ENCODE measurements at places on chromosomes 12 and 14.

DNA sequence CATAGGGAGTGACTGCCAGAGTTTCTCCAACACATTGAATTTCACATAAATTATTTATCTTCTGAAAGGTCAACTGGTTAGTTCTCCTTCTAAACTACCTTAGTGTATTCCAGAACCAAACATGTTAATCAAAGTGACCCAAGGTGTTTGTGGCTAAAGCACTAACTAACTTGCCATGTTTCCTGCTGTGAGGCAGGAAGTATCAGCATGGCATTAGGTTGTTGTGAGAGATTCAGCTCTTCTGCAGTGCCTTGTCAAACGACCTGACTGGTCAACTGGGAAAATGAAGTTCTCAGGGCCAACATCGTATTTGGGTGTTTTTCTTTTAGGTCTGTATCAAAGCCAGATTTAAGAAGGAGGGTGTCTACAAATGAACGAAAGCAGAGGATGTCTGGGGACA, 448.1 kb downstream of the APAF1 start:
- no peak for DNase-seq

DNA sequence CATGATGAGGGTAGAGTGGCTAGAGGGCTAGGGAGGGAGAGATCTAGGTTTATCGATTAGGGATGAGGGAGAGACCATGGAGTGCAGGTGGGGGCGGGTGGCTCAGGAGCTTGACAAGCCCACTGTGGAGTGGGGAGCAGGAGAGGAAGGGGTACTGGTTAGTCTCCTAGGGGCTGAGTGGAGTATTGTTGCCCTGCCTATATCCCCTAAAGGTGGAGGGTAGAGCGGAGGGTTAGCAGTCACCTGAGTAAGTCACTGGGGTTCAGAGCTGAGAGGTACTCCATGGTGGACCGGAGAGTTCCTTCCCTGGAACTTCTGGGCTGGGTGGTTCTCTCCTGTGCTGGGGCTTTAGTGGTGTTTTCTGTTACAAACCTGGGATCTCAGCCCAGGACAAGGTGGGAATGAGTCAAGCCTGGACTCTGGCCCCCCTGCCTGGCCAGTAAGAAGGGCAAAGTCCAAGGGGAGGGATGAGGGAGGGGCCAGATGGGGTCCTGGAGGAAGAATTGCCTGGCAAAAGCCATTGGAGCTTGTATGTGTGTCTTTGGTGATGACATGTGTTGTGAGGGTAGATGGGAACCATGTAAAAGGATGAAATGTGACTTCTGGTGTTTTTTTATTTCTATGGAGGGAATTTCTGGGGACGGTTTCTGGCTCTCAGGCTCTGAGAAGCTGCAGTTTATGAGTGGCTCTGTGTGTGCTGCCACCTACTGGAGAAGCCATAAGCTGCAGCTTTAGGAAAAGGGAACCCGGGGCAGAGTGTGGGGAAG, at the start of gene CIDEB:
Gene CIDEB, minus strand, starts transcription at position 403 of the 767 bp plus-strand sequence. Its CDS starts 119 bp downstream, at position 284.
- peak; percentile 54 for DNase-seq

GRCh38 chr12:26109343-26109881, 15.4 kb downstream of the BHLHE41 start:
- no peak for DNase-seq

DNA sequence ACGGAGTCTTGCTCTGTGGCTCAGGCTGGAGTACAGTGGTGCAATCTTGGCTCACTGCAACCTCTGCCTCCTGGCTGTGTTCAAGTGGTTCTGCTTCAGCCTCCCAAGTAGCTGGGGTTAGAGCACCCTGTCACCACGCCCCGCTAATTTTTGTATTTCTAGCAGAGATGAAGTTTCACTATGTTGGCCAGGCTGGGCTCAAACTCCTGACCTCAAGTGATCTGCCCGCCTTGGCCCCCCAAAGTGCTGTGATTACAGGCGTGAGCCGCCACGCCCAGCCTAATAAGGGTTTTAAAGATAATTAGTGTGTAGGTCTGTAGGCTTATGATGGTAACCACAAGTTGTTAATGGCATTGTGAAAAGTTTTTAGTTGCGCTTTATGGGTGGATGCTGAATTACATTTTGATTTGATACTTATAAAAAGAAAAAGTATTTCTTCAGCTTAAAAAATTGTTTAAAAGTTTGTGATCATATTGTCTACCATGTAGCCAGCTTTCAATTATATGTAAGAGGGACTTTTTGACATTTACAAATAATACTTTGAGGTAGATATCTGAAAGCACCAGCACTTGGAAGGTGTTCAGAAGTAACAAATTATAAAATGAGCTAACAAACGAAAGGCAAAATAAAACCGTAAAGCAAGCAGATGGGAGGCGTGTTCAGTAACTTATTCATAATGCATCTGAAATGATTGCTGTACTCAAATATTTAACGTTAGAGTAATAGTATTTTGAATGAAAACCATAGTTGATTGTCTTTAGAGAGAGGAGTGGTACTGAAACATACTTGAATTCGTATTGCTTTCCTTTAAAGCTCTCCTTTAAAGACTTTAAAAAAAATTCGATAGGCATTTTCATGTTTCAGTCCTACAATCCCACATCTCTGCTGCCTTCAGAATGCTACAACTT, 37.1 kb downstream of the MDM2 start:
- no peak for DNase-seq

DNA sequence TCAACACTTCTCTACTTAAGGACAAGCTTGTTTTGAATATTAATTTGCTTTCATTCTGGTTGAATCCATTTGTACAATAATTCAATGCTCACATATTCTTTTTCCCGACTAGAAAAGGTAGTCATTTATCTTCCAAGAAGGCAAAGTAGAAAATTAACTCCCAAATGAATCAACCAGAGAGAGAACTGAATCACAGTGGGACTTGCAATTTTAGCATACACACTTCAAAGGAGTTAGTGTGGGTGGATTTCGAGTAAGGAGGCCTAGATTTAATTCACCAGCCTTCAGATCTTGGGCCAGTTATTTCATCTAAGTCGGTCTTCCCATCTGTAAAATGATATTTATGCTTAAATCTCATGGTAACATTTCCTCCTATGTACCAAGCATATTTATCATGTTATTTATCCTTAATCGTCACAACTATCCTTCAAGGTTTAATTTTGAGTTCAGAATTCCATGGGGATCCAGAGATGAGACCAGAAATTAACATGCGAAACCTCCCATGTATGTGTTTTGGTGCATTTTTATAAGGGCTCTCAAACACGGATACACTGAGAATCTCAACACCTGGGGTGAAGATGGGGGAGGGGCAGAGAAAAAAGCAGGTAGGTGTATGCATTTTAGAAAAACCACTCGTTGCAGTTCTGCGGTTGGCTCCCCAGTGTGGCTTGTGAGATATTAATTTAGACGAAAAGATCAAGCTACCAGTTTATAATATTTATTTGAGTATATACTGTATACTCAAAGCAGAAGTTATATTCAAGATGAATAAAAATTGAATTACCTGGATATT, 38.9 kb upstream of the IL22 start:
- no peak for DNase-seq

- no peak for DNase-seq
These were observed 23.7 kb upstream of the UBC start for GRCh38 chr12:124938108-124938507.

DNA sequence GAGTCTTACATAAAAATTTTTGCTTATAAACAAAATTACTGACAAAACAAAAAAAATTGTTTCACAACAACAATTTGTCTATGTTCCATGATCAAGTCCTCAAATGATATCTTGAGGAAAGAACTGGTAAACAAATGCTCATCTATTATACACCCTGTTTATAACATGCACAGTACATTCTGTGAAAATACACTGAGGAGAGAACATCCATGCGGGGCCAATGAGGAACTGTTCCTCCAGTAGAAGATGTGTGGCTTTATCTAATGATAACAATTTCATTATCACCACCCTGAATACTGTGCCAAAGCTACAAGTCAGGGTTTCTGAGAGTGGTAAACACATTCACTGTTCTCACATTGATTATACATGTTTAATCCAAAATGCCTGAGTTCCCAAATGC, 10.8 kb downstream of the MLH3 start:
- no peak for DNase-seq

All from stimulated activated CD4-positive, alpha-beta T cell treated with anti-CD3 and anti-CD28 coated beads, Interleukin-4, amount 100 ng/mL, for 1 hour (primary cell).